ENCODE measurements at places on chromosomes 3 and 15.

DNA sequence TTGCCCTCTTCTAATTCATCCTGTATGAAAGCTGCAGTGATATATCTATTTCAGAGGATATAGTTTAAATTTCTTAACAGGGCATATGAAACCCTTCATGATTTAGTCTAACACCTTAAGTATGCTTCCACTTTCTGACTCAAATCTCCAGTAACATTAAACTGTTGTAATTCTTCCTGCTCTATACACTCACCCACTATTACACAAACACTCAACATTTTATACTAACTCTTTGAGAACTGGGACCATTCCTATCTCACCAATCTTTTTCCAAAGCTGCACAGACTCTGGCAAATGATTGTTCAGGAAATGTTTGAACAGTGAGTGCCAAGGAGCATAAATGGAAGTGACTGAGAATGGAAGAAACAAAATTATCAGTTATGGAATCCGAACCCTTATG, 560.4 kb upstream of the DPPA4 start:
- no peak for DNase-seq

- DNase-seq: no peak
These were observed 5.8 kb downstream of the NLGN1 start for GRCh38 chr3:173403376-173403775.

DNA sequence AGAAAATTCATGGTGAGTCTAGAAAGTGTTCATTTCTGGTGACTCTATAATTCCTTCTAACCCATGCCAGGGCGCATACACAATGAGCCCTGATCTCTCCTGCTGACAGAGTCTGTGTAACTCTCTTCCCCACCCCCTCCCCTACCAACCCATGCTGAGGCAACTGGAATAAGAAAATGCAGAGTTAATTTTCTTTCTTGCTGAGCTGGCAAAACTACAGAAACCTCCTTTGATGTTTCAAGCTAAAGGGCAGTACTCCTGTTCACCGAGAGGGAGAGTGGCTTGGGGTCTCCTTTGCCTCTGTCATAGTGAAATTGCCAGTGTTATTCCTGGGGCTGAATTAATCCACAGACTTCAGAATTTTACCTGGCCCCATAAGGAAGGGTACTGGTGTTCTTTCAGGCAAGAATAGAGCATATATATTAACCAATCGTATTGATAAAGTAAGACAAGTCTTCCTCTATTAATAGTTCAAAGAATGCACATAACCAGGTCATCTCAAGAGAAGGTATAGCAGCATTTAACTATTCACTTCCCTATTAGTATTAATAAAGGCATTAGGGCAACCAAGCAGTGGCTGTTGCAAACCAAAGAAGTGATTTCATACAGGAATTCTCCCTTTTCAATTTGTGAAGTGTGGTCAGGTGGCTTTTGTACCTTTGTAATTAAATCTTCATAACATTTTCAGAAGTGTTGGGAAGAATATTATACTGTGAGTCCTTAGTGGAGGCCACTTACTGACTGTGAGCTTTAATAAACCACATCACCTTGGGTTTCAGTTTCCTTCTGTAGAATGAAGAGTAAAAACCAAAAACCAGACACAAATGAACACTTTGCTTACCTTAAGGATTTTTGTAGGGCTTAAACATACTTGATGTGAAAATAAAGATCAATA, 4.1 kb downstream of the GAP43 start:
- DNase-seq: no peak

DNA sequence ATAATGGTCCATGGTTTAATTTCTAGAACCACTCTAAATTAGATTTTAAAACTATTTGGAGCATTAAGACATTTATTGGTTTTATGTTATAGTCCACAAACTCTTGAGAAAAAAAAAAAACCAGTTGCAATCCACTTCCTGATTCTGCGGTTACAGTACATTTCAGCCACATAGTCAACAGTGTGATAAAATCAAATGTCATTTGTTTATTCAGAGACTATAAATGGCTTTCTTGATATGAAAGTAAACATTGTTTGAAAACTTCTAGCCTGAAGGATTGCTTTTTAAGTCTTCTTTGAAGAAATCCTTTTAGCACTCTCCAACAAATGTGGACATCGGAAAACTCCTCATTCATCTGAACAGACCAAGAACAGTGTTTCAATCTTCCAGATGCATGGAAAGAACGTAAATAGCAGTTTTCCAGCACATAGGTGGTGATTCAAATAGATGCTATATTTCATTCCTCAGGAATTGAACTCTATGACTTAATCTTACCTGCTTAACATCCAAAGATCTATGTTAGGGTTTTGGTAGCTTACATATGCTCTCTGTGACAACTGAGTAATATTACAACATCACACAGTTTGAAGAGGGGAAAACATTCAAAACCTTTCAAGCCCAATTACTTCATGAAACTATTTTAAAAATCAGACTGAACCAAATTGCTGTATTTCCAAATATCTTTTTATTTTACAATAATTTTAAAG, 87.8 kb upstream of the UBE2E2 start:
- DNase-seq: no peak

DNA sequence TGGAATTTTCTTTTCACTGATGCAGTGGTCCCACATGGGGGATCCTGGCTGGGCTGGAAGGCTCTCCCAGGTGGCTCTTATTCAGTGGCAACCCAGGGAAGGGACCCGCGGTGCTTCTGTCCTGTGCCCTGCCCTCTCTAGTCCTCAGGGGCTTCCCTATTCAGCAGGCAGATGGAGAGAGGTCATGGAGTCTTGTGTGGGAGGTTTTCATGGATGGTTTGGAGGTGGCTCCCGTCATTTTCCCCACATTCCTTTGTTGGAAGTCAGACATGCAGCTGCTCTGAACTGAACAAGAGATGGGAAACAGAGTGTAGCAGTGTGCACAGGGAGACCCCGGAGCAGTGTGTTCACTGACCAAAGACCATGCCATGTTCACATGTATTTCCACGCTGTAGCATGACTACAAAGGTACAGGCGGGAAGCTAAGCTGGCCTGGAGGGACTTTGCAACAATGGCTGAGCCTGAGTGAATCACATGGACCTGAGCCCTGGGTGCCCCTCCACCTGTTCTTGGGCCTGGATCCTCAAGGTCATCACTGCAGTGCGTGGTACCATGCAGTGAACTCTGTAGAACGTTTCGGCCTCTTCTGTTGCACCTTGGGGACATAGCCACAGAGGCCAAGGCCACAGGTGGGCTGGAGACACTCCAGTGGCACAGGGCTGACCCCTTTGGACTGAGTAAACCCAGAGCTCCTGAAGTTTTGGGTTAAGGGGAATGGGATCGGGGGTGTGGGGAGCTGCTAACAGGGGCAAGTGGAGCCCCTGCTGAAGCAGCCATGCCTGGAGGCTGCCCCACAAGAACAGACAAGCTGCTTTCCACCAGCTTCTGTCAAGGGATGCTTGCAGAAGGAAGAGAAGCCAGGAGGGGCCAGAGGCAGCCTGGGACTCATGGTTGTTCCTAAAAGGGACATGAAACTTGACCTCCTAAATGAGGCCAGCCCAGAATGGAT, 123.0 kb downstream of the ASB7 start:
- no peak for DNase-seq

All from SHP77 (cell line).